ENCODE measurements at places on chromosomes 1 and 21.

DNA sequence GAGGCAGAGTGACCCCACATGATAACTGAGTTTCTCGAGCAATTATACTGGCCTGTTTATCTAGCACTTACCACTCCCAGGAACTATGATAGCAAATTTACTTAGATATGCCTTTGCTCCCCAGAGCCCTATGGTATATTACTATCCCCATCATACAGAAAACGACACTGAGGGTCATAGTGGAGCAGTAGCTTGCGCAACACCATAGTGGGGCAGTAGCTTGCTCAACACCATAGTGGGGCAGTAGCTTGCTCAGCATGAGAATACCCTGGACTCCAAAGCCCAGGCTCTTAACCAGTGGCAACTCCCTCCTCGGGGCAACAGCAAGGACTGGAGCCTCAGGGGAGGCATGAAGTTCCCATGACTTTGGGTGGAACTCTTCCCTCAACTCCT, 211.9 kb downstream of the NPHP4 start:
- DNase-seq = no peak

DNA sequence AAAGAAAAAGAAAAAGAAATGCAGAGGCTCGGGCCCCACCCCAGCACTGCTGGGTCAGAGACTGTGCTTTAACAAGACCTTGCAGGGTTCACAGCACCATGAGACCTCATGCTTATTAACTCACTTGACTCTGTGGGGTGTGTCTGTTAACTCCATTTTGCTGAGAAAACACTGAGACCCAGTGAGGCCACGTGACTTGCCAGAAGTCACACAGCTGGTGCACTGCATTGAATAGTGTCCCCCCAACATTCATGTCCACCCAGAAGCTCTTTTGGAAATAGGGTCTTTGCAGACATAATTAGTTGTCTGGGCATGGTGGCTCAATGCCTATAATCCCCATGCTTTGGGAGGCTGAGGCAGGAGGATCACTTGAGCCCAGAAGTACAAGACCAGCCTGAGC, 39.7 kb downstream of the CHD5 start:
- no peak for DNase-seq

- DNase-seq = no peak
Measured at GRCh38 chr1:48678710-48679505, 97.8 kb downstream of the BEND5 start.

DNA sequence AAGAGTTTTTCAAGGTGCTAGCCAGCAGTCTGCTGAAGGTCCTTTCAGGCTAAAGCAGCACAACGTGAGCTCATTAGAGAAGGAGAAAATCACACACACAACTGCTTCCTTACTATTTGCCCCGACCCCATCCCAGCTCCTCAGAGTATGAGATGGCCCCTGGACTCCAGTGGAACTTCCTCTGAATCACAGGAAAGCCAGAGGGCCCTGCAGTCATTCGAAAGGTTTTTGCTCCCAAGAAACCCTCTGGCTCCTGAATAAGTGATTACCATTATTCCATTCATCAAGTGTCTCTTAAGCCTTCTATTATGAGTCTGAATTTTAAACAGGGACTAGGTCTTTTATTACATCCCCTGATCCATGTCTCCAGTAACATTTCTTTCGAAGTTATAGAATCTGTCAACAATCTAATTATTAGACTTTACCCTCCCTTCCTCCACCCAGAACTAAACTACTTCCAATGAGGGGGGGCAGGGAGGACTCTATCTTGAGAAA, 14.6 kb downstream of the SIPA1L2 start:
- DNase-seq = no peak

DNA sequence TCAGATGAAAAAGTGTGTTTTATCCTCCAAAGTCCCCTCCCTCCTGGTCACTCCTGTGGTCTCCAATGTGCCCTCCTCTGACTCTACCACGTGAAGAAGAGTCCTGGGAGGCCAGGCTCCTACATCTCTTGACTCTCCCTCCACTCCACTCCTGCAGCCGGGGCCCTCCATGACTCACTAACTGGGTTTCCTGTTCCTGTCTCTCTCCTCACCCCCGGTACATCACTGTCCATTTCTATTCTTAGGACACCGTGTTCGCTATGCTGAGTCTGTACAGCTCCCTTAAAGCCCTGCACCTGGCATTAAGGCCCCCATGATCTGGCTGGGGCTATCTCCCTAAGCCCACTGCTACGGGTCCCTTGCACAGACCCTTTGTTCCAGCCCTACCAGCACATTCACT, 93.4 kb downstream of the BCAR3 start:
- DNase-seq = no peak

- no peak for DNase-seq
Measured at GRCh38 chr1:27483659-27484058, 6.3 kb downstream of the WASF2 start.

DNA sequence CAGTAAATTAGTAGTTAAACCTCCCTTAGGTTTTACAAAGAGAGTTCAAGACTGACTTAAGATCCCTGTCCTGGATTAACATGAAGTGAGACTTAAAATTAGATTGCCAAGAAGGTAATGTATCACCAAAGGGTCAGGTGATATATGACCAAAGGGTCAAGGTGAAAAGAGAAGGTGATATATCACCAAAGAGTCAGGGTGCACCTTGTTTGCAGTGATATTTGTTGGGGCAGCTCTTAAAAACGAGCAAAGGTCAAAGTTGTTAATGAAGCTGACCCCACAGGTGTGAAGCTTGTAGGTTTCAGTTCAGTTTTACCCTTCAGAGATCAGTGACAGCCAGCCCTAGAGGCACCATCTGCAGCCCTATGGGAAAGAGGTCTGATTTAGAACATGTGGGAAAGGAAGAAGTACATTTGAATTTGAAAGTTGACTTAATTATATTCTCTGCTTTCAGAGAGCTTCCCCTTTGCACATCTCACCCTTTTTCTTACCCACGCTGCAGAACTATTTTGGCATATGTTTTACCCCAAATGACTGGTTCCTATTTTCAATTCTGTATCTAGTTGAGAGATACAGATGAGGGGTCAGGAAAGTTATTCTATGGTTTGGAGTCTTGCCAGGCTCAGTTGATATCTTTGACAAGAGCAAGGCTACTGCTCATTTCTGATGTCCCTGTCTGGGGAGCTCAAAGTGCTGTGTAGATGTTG, 170.8 kb downstream of the S1PR1 start:
- no peak for DNase-seq

- DNase-seq = no peak
Measured at GRCh38 chr1:183544598-183545297, 45.5 kb downstream of the NCF2 start.

- DNase-seq = no peak
Measured at GRCh38 chr21:37043818-37044217, 29.1 kb downstream of the PIGP start.

DNA sequence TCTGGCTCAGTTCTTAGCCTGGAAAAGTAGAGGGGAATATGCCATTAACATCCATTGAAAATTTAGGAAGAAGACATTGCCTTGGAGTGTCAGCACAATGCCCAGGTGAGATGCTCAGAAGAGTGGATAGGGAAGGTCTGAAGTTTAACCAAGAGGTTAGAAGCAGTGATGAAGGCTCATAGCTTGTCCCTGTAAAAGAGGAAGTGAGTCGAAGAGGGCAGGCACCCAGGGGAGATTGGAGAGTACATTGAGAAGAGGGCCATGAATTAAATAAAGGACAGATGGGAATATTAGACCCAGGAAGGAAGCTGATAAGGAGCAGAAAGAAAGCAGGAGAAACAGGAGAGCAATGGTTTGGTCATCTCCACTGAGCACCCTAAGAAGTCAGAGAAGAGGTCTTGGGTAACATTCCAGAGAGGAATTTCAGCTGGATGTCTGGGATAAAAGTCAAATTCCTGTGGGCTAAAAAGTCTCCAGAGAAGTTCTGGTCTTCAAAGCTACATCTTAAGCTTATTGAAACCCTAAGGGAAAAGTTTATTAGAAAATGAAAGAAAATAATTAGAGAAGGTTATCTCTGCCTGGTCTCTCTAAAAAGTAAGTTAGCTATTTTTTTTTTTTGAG, 17.3 kb downstream of the C8B start:
- DNase-seq = no peak

DNA sequence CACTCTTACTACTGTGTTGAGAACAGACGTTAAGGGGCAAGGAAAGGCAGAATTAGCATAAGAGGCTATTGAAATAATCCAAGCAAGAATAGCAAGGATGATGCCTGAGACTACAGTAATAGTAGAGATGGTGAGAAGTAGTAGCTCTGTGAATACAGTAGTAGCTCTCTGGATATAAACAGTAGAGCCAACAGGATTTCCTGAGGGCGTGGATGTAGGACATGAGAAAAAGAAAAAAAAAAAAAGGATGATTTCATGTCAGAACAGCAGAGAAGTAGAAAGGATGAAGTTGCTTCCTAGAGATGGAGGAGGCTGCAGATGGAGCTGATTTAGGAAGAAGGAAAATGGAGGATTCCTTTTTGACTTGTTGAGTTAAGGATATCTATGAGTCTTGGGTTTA, 112.3 kb downstream of the OMA1 start:
- no peak for DNase-seq

DNA sequence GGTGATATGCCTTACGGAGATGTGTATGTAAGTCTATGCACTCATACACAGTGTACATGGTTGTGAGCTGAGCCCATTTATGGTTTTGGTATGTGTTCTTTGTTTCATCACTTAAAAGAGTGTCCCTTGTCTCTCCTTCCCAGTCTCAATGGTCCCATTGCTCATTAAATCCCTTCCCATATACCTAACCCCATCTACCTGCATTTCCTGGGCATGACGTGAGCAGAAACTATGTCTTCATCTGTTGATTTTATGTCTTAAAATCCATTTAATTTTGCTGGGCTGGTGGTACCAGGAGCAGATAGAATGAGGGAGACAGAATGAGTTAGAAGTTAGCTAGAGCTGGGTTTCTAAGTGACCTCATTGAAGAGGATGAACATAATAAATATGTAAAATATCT, 44.8 kb downstream of the ADAMTS1 start:
- no peak for DNase-seq

- DNase-seq = no peak
Measured at GRCh38 chr1:87986130-87986866, 657.6 kb downstream of the LMO4 start.

DNA sequence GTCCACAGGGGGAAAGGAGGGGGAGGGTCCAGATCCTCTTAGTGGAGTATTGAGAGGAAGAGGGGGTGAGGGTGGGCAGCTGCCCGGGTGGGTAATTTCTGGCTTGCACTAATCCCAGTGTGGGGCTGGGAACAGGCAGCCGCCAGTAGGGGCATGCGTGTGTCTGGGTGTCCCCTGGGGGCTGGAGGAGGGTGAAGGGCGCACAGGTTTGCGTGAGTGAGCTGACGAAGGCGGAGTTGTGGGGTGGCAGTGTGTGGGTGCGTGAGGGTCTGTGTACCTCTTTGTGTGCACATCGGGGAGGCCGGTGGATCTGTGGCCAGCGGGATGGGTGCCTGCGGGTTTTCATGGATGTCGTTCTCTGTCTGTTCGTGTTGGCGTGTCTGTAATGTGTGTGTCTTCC, 97.3 kb downstream of the PAX7 start:
- no peak for DNase-seq

- DNase-seq = no peak
Measured at GRCh38 chr1:96649301-96649700, 72.3 kb upstream of the PTBP2 start.

- no peak for DNase-seq
Measured at GRCh38 chr1:9371391-9371935, 78.8 kb downstream of the SPSB1 start.

DNA sequence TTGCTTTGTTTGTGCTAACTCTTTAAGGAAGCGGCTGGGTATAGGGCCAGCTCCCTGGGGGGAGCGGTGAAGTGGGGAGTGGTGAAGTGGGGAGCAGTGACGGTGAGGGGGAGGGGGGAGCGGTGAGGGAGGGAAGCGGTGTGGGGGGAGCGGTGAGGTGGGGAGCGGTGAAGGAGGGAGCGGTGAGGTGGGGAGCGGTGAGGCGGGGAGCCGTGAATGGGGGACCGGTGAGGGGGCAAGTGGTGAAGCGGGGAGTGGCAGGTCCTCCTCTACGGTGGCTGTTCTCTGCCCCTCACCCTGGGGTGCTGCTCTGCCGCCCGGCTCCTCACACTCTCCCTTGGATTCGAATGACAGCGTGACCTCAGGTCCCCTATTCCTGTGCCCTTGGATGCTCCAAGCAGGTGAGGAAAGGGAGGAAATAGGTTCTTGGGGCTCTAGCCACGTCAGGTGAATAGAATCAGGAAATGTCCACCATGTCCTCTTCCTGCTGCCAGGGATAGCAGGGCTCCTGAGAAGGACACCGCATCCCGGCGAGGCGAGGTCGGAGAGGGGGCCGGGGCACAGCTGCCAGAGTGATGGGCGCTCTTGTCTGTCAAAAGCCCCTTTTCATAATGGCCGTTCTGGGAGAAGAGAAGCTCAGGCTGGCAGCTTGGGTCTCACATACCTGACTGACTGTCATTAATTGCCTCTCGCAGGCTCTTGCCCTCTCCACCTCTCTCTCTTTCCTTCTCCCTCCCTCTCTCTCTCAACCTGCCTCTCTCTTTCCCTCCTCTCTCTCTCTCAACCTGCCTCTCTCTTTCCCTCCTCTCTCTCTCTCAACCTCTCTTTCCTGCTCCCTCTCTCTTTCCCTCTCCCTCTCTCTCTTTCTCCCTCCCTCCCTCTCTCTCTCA, 134.2 kb downstream of the PGBD5 start:
- no peak for DNase-seq

DNA sequence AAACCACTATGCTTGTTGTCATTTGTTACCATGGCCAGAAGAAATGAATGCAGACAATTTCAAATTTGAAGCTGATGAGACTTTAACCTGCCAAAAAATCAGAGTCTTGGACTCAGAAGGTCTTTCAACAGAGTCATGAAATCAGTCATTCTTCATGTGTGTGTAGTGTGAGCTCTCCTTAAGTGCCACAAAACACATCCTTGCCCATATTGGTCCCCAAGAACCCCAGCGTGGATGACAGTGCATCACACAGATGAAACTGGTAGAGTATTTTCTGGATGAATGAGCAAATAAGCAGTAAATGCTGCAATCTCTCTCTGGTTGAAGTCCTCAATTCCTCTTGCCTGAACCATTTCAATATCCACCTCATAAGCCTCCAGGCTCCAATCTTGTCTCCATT, 28.7 kb upstream of the ETS2 start:
- no peak for DNase-seq

- DNase-seq = no peak
Measured at GRCh38 chr1:239274242-239274830, 112.0 kb upstream of the CHRM3 start.

DNA sequence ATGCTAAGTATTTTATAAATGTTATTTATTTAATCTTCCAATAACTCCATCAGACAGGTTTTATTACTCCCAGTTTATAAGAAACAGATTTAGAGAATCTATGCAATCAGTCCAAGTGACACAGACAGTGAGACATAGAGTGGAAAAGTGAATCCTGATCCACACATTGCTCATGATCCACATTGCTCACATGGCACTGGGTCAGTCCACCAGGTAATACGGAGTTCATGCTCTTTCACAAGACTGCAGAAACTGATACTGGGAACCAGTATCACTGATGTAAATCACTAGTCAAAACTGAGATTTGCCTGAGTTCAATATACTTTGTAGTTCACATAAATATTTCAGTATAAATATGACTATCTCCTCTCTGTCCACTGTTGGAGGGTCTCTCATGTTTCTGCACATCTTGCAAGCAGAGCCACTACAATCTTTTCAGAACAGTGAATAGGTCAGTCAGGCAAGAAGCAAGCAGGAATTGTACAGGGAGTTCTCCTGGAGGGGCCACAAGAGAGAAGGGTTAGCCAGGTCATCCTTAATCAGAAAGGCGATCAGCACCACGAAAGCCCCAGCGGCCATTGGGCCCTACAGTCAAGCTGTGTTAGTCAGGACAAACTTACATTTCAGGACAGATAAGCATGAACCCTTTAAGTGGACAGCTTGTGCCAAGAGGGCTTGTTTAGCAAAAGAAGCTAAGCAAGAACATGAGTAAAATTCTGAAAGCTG, 275.4 kb upstream of the NR5A2 start:
- no peak for DNase-seq

Data from NCI-H1930 (cell line).